ENCODE measurements at places on chromosomes 4 and X.

- DNase-seq, result no peak
Measured at GRCh38 chr4:38526412-38526811, 137.6 kb upstream of the KLF3 start.

GRCh38 chr4:184612074-184612473 lies 37.2 kb downstream of the CASP3 start:
- DNase-seq, result no peak

DNA sequence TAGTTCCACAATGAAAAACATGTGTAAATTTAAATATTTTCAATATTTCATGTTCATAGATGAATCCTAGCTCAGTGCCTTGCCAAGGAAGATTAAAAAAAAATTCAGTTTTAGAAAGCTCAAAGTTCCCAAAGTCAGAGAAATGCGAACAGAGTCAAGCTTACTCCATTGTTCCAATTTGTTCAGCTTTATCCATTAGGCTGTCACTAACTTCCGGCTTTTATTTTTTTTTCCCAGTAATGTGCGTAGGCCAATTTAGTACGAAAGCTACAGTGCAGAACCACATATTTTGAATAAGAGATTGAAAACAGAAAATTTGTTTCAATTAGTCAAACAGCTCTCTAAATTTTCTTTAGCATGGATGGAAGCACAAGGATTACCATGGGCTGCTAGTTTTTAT lies 23.1 kb upstream of the KLHL2 start:
- no peak for DNase-seq

GRCh38 chr4:119537586-119537985 lies 91.0 kb downstream of the PDE5A start:
- no peak for DNase-seq

GRCh38 chr4:165070560-165070959 lies 16.9 kb downstream of the TRIM75 start:
- no peak for DNase-seq

- no peak for DNase-seq
Measured at GRCh38 chrX:29728639-29729038, 486.7 kb upstream of the MAGEB2 start.
